ENCODE measurements at places on chromosomes 4 and X.
A peak's percentile ranks its signal among the peaks of the same experiment; 100 is the strongest.

- H3K27ac ChIP-seq, result no peak overlapping the region
- peaks cover 8% of the 10 kb centered on the region for H3K4me1 ChIP-seq
- no peaks in the 10 kb centered on the region for H3K27me3 ChIP-seq
- no peak for DNase-seq
- no peak overlapping the region for H3K4me3 ChIP-seq
Measured at GRCh38 chr4:167238226-167238625, 3.9 kb upstream of the SPOCK3 start.

- peak; percentile 80 for DNase-seq
- no peak overlapping the region for H3K27ac ChIP-seq
- no peaks in the 10 kb centered on the region for H3K36me3 ChIP-seq
- 0 out of 2 replicates have a peak, but pooled peaks cover 3% of the 10 kb centered on the region for H3K4me1 ChIP-seq
Measured at GRCh38 chr4:54233277-54233696, 4.2 kb downstream of the PDGFRA start.

GRCh38 chr4:185304541-185304940 lies 91.2 kb downstream of the LRP2BP start:
- no peaks in the 10 kb centered on the region for H3K27me3 ChIP-seq
- H3K27ac ChIP-seq, result peak overlapping the region; percentile 98
- H3K4me1 ChIP-seq, result peaks cover 59% of the 10 kb centered on the region
- H3K36me3 ChIP-seq, result no peaks in the 10 kb centered on the region

DNA sequence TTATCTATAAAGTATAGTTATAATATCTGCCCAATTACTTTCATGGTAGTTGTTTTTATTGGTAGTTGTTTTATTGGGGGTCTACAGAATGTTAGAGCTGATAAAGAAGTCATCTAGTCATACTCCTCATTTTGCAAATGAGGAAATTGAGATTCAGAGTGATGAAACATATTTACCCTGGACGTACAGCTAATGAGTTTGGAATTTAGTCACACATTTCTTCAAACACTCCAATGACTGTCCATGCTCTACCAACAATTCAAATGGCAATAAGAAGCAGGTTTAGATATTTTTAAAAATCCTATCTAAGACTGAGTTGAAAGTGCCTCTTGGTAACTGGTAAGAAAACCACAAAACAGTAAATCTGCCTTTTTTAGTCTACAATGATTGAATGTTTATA lies 98.2 kb downstream of the MAGEC1 start:
- no peaks in the 10 kb centered on the region for H3K27me3 ChIP-seq
- no peaks in the 10 kb centered on the region for H3K36me3 ChIP-seq
- H3K27ac ChIP-seq, result no peak overlapping the region
- peaks cover 23% of the 10 kb centered on the region for H3K4me1 ChIP-seq
- DNase-seq, result no peak

- H3K27me3 ChIP-seq, result no peaks in the 10 kb centered on the region
- H3K4me1 ChIP-seq, result no peaks in the 10 kb centered on the region
- no peak for DNase-seq
Measured at GRCh38 chr4:55089916-55090315, 35.5 kb downstream of the KDR start.

DNA sequence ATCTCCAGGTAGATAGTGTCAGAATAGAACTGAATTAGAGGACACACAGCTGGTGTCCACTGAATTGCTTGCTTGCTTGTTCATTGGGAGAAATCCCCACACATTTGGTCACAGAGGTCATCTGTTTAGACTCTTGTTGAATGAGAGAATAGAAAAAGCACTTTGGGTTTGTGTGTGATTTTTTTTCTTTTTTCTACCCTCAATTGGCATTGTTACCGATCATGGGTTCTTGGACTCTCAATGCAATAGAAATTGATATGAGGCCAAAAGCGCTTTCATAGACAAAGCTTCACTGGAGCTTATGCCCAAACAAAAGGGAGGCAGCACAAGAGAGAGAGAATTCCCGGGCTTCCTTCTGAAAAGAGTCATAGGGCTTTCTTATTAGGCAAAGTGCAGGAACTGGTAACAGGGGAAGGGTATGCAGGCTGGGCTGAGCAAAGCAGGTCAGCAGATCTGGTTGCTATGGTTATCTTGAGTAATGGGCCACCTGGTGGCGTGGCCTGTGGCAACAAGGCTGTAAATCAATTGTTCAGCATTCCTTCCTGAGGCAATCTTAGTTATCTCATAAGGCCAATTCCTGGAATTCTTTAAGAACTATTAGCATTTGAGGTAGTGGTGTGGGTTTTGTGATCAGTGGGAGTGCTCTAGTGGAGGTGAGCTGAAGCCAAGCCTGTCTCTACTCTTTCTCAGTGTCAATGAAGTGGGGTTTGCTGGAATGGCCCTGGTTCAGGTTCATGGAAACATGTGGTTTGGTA lies 5.3 kb upstream of the GPR82 start:
- H3K36me3 ChIP-seq, result no peaks in the 10 kb centered on the region
- no peak for DNase-seq
- no peaks in the 10 kb centered on the region for H3K4me1 ChIP-seq
- no peak overlapping the region for H3K27ac ChIP-seq
- H3K27me3 ChIP-seq, result no peaks in the 10 kb centered on the region
- H3K4me3 ChIP-seq, result no peak overlapping the region

GRCh38 chr4:40976343-40976742 lies 226.6 kb downstream of the NSUN7 start:
- H3K36me3 ChIP-seq, result no peaks in the 10 kb centered on the region
- peak; percentile 67 for DNase-seq
- no peaks in the 10 kb centered on the region for H3K4me1 ChIP-seq
- H3K4me3 ChIP-seq, result no peak overlapping the region
- no peaks in the 10 kb centered on the region for H3K27me3 ChIP-seq

GRCh38 chr4:8582941-8583654 lies 2.9 kb downstream of the GPR78 start:
- H3K27ac ChIP-seq, result no peak overlapping the region
- H3K4me1 ChIP-seq, result no peaks in the 10 kb centered on the region
- H3K27me3 ChIP-seq, result peaks cover 79% of the 10 kb centered on the region
- H3K4me3 ChIP-seq, result no peak overlapping the region
- H3K36me3 ChIP-seq, result no peaks in the 10 kb centered on the region

GRCh38 chr4:150664935-150665334 lies 83.0 kb downstream of the MAB21L2 start:
- no peak for DNase-seq
- no peak overlapping the region for H3K27ac ChIP-seq
- no peak overlapping the region for H3K4me3 ChIP-seq
- no peaks in the 10 kb centered on the region for H3K36me3 ChIP-seq
- H3K27me3 ChIP-seq, result no peaks in the 10 kb centered on the region
- H3K4me1 ChIP-seq, result no peaks in the 10 kb centered on the region

All from MM.1S (cell line).